ENCODE measurements at places on chromosomes 1 and 21.

GRCh38 chr1:226046240-226046639 lies 16.3 kb upstream of the H3-3A start:
- DNase-seq = no peak

- DNase-seq = no peak
Measured at GRCh38 chr1:24528744-24529143, 26.1 kb downstream of the RCAN3 start.

GRCh38 chr21:43611598-43612369 lies 47.5 kb downstream of the HSF2BP start:
- no peak for DNase-seq

- peak; percentile 22 for DNase-seq
Measured at GRCh38 chr1:87331365-87332241, 2.9 kb downstream of the LMO4 start.

DNA sequence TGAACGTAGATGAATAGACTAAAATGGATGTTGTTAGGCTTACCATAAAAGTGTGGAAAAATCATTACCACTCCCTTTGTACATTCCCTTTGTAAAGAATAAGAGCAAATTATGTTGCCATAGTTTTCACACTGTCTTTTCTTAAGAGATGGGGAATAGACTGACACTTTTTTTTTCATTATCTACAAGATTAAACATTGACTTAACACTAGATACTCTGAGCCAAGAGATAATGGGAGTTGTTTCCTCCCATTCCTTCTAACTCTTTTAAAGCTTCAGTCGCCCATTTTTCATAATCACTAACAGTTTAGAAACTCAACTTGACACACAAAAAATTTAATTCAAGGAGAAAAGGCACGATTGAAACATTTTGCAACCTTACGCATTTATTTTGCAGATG lies 10.1 kb downstream of the AIDA start:
- DNase-seq = no peak

- DNase-seq = no peak
Measured at GRCh38 chr1:53622531-53622930, 116.4 kb downstream of the GLIS1 start.

DNA sequence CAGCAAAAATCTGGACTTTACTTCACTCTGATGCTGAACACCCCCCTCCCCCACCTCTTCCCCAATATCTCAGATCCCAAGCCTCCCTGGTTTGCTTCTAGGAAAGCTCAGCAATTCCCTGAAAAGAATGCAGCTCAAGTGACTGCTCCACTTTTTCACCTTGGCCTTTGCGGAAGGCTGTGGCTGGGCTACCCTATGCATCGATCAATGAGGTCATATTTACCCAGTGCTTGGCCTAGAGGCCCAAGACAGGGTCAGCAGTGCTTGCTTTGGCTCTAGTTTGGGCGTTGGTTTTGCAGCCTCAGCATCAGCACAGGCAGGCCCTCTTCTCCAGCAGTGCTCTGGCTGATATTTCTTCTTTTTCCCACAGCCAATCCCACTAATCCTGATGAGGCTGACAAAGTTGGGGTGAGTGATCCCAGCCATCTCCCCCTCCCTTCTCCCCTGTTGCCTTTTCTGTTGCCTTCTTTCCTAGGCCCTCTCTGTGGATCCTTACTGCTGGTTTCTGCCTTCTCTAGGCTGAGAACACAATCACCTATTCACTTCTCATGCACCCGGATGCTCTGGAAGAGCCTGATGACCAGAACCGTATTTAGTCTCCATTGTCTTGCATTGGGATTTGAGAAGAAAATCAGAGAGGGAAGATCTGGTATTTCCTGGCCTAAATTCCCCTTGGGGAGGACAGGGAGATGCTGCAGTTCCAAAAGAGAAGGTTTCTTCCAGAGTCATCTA lies 14.2 kb downstream of the FCGR2B start:
- DNase-seq = no peak

DNA sequence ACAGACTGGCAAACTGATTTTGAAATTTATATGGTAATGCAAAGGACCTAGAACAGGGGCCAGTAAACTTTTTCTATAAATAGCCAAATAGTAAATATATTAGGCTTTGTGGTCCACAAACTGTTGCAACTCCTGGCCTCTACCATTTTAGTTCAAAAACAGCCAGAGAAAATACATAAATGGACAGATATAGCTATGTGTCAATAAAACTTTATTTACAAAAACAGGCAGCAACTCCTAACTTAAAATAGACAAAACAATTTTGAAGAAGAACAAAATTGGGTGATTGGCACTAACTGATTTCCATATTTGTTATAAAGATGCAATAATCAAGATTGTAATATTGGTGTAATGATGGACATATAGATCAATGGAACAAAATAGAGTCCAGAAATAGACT lies 6.7 kb upstream of the TRAF5 start:
- no peak for DNase-seq

GRCh38 chr1:247357052-247357780 lies 25.5 kb upstream of the ZNF496 start:
- no peak for DNase-seq

GRCh38 chr1:25821112-25821476 lies 1.3 kb downstream of the MTFR1L start:
- no peak for DNase-seq

- no peak for DNase-seq
Measured at GRCh38 chr1:68375919-68376318, 73.8 kb downstream of the RPE65 start.

DNA sequence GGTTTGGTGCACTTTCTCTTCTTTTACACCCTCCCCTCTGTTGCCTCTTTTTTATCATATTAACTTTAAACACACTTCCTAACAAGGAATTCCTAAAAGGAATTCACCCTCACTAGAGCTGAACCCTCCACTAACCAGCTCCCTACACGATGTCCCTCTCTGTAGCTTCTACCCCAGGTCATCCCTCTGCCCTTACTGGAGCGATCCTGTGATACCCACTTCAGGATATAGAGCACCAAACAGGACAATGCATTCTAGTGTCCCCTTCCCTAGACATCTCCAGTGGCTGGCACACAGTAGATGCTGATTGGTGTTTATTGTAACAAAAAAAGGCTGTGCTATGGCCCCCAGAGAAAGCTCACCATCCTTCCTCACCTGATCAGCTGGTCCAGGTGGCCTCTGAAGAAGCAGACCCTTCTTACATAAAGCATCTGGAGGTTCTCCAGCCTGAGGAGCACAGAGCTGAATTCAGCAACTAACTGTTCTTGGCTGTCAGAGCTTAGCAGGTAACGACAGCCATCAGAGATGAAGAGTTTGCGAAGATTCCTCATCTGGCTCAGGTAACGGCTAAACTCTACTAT lies 1.4 kb downstream of the PRAMEF18 start:
- no peak for DNase-seq

DNA sequence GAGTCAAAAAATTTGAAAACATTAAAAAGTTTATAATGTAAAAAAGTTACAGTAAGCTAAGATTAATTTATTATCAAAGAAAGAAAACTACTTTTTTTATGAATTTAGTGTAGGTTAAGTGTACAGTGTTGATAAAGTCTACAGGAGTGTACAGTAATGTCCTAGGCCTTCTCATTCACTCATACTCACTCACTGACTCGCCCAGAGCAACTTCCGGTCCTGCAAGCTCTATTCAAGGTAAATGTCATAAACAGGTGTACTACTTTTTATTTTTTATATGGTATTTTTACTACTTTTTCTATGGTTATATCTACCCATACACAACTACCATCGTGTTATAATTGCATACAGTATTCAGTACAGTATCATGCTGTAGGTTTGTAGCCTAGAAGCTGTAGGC lies 49.6 kb downstream of the TBX19 start:
- no peak for DNase-seq

- no peak for DNase-seq
Measured at GRCh38 chr1:234975941-234976860, 152.4 kb downstream of the TOMM20 start.

DNA sequence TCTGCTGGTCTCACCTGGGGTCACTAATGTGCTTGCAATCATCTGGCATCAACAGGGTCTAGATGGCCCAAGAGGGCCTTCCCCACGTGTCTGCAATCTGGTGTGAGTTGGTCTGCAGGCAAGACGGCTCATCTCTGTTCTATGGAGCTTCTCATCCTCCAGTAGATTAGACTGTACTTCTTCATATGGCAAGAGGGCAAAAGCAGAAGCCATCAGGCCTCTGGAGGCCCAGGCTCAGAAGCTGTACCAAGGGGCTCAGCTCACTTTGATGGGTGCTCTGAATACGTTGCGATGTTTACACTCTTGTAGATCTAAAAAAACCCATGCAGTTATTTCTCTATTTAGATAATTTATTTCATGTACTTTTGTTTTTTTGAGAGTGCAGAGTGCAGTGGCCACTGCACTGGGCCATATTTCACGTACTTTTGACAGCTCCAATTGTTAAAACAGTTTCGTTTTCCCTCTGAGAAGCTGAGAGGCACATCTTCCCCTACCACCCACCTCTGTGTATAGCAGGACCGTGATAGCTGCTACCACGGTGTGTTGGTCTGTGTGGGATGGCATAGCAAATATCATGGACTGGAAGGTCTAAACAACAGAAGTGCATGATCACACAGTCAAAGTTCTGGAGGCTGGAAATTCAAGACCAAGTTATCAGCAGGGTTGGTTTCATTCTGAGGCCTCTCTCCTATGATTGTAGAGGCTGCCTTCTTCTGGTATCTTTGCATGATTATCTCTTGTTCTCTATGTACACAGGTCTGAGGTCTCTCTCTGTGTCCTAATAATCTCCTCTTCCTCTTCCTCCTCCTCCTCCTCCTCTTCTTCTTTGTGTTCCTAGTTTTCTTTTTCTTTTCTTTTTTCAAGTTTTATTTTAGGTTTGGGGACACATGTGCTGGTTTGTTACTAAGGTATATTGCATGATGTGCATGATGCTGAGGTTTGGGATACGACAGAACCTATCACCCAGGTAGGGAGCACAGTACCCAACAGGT lies 17.0 kb downstream of the CITED4 start:
- DNase-seq = no peak

- DNase-seq = no peak
Measured at GRCh38 chr1:66752000-66752592, at the start of gene DYNLT5. Gene DYNLT5 (plus strand): TSS chr1:66752459. CDS start chr1:66754659, 2,200 bp downstream.

DNA sequence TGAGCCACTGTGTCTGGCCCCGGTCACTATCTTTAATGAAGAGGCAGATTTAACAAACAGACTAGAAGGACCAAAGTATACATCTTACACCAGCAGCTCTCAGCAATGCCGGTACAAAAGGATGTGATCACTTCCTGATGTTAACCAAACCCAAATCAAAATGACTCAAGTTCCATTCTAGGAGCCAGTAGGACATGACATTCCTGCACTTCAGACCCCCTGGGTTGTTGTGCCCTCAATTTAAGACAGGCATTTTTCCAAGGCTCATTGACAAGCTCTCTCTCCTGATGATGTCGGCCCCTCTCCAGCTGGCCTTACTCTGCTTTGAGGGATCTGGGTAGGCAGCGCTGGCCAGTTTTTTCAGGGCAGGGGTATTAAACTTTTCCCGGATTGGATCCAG lies 35.1 kb downstream of the YARS1 start:
- DNase-seq = no peak

GRCh38 chr1:6049419-6049818 lies 3.7 kb downstream of the KCNAB2 start:
- DNase-seq = no peak

GRCh38 chr1:206457408-206458120 lies 12.7 kb upstream of the IKBKE start:
- no peak for DNase-seq

DNA sequence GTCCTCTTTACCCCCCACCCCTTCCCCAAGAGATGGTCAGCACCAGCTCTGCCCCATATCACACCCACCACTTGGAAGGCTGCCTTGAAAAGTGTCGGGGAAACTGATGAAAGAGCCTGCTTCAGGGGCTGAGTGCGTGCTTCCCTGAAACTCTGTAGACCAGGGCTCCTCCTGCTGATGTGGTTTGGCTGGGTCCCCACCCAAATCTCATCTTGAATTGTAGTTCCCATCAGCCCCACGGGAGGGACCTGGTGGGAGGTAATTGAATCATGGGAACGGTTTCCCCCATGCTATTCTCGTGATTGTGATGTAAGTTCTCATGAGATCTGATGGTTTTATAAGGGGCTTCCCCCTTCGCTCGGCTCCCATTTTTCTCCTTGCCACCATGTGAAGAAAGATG lies 36.4 kb downstream of the UBIAD1 start:
- no peak for DNase-seq

DNA sequence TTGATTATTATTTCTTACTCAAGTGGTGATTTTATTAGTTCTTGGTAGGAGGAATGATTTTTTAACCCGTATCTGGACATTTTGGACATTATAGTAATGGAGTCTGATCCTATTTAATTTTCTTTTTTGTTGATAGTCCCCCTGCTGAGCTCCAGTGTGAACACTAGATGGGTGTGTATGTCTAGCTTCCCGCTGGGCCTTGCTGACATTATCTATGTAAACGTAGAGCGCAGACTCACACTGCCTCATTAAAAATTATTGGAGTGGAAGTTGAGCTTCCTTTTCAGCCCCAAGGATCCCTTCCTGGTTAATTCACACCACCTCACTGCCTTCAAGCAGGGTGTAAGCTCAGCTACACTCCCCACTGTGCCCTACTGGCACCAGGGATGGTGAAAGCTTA lies 467.6 kb upstream of the PKN2 start:
- no peak for DNase-seq

DNA sequence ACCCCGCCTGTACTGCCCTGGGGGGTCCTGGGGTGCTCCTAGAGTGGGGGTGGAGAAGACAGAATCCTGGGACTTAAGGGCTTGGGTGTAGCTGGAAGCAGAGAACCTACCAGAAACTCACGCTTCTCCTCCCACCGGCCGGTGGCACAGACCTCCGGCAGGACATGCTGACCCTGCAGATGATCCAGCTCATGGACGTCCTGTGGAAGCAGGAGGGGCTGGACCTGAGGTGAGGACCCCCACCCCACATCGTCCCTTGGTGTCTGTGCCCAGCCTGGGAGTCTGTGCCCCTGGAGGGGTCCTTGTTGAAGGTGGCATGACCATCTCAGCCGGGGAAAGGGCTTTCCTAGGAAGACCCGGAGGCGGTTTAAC lies 70.8 kb downstream of the PIK3CD start:
- DNase-seq = no peak

DNA sequence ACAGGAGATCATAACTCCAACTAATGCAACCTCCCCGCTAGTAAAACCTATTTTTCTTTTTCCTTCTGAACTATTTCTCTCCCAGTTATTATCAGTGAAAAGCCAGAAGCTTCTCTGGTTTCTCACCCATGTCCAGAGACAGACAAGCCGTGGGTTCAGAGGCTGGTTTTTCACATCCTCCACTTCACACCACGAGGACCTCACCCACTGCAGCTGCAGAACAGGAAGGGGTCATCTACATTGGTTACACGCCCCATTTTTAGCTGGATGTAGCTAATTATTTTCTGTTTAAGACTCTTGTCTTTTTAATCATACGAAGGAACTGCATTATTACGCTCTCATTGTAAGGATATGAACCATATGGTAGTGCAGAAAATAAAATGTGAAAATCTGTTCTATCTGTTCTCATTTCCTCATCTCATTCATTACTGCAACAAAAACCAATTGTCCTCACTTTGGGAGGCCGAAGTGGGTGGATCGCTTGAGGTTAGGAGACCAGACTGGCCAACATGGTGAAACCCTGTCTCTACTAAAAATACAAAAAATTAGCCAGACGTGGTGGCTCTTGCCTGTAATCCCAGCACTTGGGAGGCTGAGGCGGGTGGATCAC lies 39.1 kb upstream of the CLDN14 start:
- no peak for DNase-seq
